ENCODE measurements at places on chromosomes 2 and 18.

- no peak for DNase-seq
Observed at GRCh38 chr2:191311627-191312026, 66.4 kb downstream of the MYO1B start.

DNA sequence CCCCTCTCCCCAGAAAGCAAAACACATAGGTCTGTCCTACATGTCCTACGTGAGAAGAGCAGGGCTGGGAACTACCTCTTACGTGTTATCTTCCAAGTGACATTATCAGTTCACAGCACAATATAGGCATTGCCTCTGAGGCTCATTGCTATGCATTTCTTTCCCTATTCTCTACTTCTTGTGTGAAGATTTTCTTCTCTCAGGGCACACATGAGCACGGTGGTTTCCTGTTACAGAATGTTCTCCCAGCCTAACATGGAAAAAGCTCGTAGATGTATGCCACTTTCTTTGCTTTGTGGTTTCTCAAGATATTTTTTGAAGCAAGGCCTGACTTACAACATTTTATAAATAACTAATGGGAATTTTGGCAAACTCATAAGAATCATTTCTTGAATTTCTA, 19.4 kb upstream of the DSC3 start:
- no peak for DNase-seq

- no peak for DNase-seq
Observed at GRCh38 chr2:157789256-157789655, 86.9 kb downstream of the ACVR1 start.

GRCh38 chr2:120904830-120905234, 169.2 kb downstream of the GLI2 start:
- DNase-seq = no peak

GRCh38 chr2:12718711-12719399, 2.1 kb downstream of the TRIB2 start:
- peak; percentile 50 for DNase-seq

DNA sequence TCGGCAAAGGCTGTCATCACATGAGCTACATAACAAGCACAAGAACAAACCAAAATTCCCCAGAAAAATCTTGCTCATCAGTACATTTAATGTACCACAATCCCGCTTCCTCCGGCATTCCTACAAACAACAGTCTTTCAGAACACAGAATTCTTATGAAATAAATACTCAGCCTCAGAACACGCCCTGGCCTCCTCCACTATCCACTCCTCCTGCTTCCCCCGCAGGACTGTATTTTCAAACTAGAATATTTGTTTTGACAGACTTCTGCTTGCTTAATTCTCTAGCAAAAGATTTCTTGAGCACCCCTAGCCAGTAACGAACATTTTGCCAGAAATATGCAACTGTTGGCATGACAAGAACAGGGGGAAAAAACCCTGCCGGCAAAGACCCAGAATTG, 131.2 kb downstream of the THADA start:
- DNase-seq = no peak

DNA sequence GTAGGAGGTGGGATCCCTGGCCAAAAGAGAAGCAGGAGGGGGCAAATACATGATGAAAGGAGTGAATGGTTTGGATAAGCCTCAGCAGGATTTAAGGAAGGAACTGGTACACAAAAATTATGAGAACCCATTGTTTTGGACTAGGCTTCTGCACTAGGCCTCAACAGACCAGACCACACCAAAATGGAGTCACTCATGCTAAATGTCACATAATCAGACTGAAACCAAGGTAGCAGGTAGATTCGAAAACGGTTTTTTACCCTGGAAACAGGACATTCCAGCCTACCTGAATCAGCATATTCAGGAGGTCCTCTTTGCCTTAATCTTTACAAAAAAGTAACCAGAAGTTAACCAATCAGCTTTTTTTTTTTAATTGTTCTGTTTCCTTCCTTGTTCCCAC, 49.4 kb upstream of the CDCA7 start:
- DNase-seq = no peak

- DNase-seq = no peak
Observed at GRCh38 chr18:27994571-27994970, 182.4 kb downstream of the CDH2 start.

GRCh38 chr18:6434481-6434880, 19.8 kb upstream of the L3MBTL4 start:
- no peak for DNase-seq

DNA sequence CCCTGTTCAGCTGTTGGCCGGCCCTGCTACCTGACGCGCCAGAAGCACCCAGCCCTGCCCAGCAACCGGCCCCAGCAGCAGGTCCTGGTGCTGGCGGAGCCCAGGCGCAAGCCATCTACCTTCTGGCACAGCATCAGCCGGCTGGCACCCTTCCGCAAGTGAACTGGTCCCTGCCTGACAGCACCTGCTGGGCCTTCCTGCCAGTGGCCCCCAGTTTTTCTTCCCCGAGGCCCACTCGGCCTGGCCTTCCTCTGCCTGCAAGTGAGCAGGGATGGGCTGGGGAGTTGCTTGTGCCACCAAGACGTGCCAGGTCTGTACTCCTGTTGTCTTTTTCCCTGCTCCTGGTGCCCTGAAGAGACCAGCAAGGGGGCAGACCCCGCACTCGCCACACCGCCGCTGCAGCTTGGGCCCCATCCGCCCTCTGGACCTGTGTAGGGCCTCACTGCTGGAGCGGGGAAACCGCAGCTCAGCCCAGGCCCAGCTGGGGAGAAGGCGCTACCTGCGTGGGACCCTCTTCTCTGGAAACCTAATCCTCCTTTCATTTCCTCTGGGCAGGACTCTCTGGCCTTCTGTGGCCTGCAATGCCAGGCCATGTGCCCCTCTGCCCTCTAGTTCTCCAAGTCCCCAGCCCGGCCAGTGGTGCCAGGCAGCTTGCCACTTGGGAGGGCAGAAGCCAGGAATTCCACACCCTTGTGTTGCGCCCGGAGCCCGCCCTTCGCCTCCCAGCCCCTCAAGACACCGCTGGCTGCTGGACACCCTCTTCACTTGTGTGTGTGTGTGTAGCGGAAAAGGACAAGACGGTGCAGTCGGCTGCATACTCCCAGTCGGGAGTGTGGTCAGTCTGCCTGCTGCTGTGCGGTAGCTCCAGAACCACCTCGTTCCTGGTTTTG, 47.0 kb downstream of the FAM168B start:
- DNase-seq = no peak

GRCh38 chr2:166373105-166373504, 2.6 kb downstream of the SCN9A start:
- no peak for DNase-seq

- peak; percentile 26 for DNase-seq
Observed at GRCh38 chr2:240640939-240641338, 15.7 kb downstream of the GPR35 start.

GRCh38 chr18:59087391-59087790, 52.3 kb upstream of the SEC11C start:
- DNase-seq = peak; percentile 5

DNA sequence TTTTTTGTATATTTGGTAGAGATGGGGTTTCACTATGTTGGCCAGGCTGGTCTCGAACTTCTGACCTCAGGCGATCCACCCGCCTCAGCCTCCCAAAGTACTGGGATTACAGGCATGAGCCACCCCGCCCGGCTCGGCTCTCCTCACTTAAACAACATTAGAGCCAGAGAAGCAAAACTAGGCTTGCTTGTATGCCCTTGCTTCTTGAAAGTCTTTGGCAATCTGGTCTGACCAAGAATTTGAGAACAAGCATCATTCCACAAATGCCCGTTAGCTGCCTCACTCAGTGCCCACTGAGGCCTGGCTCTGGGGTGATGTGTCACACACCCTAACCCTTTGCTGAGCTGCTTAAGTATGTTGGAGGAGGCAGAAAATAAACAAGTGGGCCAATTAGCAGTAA, 33.5 kb downstream of the SOWAHC start:
- DNase-seq = no peak

DNA sequence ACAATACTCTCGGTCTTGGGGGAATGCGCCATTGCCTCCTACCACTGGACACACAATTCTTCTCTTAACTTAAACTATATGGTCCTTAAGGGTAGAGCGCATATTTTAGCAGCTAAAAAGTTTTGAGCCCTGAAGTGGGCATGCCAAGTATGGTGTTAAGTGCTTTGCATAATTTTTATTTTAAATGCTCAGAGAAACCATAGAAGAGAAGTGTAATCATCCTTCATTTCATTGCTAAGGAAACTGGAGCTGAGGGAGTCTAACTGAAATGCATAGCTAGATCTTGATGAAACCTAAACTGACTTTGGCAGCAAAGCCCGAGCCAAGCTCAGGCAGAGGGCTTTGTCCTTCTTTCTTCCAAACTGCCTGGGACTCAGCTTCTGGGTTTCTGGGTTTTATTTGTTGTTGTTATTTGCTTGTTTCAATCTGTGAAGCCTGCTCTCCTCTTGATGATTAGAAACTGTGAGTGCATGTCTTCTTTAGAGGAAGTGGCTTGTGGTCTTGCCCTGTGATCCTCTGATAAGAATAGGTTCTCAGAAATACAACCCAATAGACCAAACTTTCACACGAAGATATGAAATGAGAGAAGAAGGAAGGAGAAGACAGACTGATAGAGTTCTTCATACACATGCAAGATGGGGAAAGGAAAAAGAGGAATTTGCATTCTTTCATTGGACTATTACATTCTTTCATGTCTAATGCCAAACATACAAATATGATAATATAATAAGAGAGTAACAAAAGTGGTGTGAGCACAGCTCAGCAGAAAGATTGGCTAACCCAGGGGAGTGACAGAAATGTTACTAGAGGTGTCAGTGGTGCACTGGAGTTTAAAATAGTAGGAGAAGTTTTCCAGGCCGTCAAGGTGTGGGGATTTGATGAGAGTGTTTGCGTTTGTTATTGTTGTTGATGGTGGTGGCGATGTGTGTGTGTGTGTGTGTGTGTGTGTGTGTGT, 7.5 kb upstream of the RNF144A start:
- no peak for DNase-seq

DNA sequence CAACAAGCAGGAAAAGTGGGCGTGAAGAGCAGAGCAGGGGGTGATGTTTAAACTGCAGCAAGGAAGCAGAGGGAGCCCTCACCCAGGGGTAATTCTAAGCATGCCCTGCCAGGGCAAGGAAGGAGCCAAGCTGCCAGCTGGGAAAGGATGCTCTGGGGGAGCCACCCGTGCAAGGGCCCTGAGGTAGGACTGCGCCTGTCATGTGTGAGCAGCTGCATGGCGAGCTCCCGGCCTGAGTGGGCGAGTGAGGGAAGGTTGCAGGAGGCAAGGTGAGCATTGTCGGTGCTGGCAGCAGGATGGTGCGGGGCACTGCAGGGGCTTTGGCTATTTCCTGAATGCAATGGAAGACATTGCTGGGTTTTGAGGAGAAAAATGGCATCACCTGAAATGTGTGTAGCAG, 107.2 kb downstream of the COPS8 start:
- no peak for DNase-seq

- DNase-seq = no peak
Observed at GRCh38 chr2:119852214-119852613, 92.5 kb downstream of the PTPN4 start.

DNA sequence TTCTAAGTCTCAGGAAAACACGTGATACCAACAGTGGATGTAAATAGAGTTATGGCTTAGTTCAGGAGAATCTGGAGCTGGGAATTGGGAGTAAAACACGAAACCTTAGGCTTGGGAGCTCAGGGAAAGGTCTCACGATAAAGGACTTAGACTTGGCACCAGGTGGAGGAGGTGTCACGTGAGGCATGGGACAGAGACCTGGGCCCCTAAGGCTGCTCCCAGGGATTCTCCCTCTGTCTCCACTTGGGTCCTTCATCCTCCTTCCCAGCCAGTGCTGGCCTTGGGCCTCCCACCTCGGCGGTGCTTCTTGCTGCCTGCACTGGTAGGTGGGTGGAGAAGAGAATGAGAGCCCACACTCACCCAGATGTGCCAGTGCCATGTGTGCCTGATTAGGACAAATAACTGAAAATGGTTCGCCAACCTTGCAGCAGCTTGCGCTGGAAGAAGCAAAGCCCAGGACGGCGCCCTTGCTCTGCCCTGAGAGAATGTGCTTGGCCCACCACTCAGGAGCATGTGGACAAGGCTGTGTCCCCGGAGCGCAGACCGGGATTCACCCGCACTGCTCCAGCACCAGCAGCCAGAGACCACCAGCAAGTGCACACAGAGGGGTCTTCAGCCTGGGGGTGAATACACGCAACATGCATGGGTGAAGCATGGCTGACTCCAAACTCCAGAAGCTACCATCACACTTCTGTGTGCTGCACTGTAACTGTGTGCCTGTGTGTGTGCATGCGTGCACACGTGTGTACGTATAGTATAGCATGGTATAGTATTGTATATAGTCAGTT, 48.1 kb downstream of the PSMG2 start:
- DNase-seq = no peak

GRCh38 chr2:172282944-172283343, 144.4 kb upstream of the ITGA6 start:
- no peak for DNase-seq

- no peak for DNase-seq
Observed at GRCh38 chr2:45276914-45277313, 267.7 kb upstream of the SIX2 start.

DNA sequence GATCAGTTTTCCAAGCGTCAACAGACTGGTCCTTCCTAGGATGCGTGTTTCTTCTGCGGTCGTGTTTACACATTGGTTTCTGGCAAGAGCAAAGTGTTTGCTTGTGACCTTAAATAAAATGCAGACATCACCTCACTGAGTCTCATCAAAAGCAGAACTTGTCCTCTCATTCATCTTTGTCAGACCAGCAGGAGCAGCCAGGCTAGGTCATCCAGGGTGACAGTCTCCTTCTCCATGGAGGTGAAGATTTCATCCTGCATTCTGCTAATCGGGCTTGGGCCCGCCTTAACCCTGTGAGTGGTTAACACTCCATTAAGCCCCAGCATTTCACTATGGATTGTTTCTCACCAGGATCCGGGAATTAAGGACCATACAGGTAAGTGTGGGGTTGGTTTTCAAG, 64.2 kb upstream of the PID1 start:
- no peak for DNase-seq

DNA sequence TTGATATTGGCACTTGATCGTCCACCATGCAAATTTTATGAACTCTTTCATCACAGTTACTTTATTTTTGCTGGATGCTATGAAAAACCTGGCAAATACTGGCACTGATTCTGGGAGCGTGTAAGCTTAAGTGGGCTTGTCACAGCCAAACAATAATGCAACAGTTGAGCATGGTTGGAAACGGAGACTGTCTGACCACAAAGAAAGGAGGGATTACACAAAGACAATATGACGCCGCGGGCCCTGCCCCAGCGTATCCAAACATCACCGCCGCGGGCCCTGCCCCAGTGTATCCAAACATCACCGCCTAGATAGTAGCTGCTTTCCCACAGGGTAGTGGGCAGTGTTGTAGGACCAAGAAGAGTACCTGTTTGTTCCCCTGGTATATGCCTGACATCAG, 135.9 kb downstream of the PRPF40A start:
- no peak for DNase-seq

All from stimulated activated CD4-positive, alpha-beta T cell treated with anti-CD3 and anti-CD28 coated beads, Interleukin-4, amount 100 ng/mL, for 1 hour (primary cell).